ENCODE measurements at places on chromosomes 5 and 9.
A peak's percentile ranks its signal among the peaks of the same experiment; 100 is the strongest.

DNA sequence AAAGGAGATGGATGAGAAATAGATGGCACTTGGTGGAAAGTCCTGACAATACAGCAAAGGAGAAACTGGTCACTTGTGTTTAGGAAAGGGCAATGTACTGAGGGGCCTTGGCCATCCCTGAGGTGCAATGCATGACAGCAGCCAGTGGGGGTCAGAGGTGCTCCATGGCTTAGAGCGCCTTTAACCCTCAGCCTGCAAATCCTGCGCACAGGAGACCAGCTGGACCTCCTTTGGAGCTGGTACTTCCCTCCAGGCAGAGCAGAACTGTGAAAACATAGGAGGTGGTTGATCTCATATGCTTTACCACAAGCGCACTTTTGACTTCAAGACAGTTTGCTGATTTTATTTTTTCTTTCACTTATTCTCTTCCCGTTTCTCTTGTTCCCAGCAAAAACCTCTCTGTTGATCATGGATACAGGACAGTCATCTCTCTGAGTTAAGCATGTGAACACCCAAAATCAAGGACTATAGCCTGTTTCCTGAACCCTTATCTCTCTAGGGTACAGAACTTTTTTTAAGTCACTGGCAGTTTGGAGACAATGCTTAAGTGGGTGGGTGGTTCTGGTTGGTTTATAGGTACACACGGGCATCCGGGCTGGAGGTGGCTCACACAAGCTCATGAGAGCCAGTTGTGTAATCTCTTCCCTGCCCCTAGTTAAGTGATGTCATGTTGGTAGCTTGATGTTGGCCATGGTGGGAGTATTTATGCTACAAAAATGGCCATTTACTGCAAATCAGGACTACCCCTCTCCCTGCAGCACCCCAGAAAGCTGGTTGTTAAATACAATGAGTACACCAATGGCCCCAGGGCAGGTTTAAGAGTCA, 37.6 kb upstream of the ANKRD55 start:
- peak; percentile 84 for DNase-seq

- DNase-seq, result no peak
Measured at GRCh38 chr9:36739373-36740116, 166.8 kb downstream of the MELK start.

GRCh38 chr5:79636981-79637733, 24.9 kb downstream of the TENT2 start:
- no peak for DNase-seq

GRCh38 chr9:131566158-131566557, 20.8 kb downstream of the PRRT1B start:
- DNase-seq, result no peak

- DNase-seq, result no peak
Measured at GRCh38 chr5:36722900-36723299, 116.5 kb downstream of the SLC1A3 start.

- DNase-seq, result no peak
Measured at GRCh38 chr5:157902449-157903116, 43.6 kb upstream of the CLINT1 start.

- no peak for DNase-seq
Measured at GRCh38 chr5:10645671-10646070, 81.8 kb downstream of the ANKRD33B start.
